ENCODE measurements at places on chromosomes 3 and 15.
A peak's percentile ranks its signal among the peaks of the same experiment; 100 is the strongest.

- no peak for DNase-seq
Observed at GRCh38 chr3:136957751-136958288, at the start of gene IL20RB. TSS of gene IL20RB (plus strand) at chr3:136957983. CDS start at chr3:136958114, 131 bp downstream.

- no peak for DNase-seq
Observed at GRCh38 chr3:2454865-2455264, 356.2 kb downstream of the CNTN4 start.

GRCh38 chr3:29932696-29933325, 651.9 kb downstream of the RBMS3 start:
- no peak for DNase-seq

DNA sequence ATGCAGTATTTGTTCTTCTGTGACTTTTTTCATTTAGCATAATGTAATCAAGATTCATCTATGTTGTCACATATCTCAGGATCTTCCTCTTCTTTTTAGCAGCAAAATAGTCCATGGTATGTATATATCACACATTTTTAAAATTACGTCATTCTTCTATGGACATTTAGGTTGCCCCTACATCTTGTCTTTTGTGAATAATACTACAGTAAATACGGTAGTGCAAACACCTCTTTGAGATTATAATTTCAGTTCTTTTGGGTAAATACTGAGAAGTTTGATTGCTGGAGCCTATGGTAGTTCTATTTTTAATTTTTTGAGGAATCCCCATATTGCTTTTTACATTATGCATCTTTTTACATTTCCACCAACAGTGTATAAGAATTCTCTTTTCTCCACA, 1174.9 kb downstream of the NSUN3 start:
- no peak for DNase-seq

DNA sequence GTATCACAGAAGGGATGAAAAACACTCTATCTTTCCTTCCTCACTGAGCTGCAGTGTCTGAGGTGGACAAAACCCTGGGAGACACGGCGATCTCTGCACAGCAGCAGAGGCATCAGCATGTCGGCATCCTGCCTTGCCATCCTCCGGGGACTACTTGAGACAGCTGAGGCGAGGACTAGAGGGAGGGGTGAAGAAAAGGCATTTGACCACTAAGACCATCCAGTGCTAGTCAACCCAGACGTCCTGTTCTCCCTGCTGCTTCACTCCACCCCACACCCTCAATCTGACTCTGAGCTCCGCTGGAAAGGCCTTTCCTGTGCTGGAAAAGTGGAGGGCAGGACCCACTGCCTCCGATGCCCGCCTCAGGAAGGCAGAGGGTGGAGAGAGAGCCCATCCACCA, 67.3 kb downstream of the VGLL4 start:
- DNase-seq: no peak

DNA sequence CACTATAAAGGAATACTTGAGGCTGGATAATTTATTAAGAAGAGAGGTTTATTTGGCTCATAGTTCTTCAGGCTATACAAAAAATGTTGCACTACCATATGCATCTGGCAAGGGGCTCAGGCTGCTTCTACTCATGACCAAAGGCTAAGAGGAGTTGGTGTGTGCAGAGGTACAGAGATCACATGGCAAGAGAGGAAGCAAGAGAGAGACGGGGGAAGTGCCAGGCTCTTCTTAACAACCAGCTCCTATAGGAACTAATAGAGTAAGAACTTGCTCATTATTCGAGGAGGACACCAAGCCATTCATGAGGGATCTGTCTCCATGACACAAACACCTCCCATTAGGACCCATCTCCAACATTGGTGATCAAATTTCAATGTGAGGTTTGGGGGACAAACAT, 6.0 kb upstream of the FNDC3B start:
- no peak for DNase-seq

- no peak for DNase-seq
Observed at GRCh38 chr3:109927161-109927560, 589.8 kb upstream of the DPPA4 start.

GRCh38 chr3:98788651-98789050, 25.5 kb downstream of the ST3GAL6 start:
- no peak for DNase-seq

DNA sequence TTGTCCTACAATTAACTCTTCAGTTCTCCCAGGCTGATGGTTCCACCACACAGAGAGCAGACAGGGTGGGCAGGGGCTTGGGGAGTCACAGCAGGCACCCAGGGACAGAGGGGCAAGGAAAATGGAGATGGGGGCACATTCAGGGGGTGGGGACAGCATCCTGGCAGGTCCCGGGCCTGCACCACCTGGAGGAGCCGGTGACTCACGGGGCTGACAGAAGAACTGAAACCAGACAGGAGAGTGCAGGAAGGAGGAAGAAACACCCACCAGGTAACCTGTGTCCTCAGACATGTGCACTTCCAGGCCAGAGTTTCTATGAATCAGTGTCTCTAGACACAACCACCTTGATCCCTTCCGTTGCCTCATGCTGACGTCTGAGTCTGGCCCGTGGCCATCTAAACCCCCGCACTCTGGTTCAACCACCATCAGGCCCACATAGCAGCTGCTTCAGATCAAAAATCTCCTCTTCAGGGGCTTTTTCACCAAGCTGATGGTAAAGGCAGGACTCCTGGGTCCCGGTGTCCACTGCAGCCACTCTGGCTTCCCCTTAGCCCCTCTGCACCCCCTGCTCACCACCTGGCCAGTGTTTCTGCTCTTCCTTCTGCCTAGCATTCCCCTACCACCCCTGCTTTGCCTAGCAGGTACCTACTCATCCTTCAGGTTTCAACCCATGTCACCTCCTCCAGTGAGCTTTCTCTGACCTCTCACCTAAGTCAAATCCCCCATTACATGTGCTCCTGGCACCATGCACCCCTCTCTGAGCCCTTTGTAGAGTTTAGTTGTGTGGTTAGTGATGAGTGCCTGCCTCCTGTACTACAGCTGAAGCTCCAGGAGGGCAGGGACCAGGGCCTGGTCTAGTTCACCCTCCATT, 16.5 kb upstream of the CYP11A1 start:
- DNase-seq: peak; percentile 55

GRCh38 chr3:28244491-28244890, 3.1 kb downstream of the CMC1 start:
- no peak for DNase-seq

DNA sequence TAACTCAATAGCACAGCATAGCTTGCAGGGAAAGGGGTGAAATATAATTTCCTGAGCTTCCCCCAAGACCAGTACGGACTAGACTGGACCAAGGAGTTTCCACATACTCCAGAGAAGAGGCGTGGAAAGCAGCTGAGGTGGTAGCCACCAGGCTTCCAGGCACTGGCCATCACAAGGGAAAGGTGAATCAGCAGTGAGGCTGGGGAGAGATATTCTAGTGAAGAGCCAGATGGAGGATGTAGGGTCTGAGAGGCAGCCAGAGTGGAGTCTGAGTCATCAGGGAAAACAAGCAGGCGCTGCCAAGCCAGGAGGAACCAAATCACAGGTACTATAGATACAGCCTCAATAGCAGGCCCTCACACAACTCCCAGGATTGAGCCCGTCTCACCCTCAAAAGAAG, 9.6 kb upstream of the RASA2 start:
- no peak for DNase-seq

GRCh38 chr3:119596398-119596797, 1.3 kb upstream of the PLA1A start:
- no peak for DNase-seq

DNA sequence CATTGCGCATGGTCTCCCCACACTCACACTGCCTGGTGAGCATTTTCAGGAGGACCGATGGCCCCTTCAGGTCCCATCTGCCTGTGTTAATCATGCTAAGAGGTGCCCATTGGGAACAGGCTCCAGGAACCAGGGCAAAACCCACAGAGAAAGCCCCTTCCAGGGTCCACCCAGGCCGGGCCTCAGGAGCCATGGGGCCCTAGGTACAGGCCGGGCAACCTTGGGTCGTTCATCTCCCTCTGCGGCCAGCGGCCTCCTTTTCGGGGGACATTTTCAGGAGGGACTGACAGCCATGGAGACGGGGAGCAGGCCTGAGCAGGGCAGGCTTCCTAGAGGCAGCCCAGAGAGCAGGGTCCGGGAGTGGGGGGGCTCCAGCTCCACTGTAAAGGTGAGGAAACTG, 68.0 kb upstream of the TAMM41 start:
- no peak for DNase-seq

GRCh38 chr3:60009931-60010478, 960.2 kb upstream of the CFAP20DC start:
- no peak for DNase-seq

DNA sequence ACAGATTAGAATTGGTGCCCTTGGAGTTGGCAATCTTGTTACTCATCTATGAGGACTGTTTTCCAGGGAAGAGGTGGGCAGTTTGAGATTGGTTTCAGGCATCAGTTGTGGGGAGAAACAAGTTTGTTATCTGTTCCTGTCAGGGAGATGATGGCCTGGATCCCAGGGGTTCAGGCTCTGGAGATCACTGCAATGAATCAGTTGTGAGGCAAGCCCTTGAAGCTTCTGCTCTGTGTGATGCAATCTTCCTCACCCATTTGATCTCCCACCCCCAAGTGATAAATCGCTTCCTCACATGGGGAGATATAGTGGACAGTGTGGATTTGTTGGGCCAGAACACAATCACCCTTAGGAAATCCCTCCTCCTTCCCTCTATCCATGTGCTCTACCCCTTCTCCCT, 276.6 kb upstream of the LRTM1 start:
- no peak for DNase-seq

DNA sequence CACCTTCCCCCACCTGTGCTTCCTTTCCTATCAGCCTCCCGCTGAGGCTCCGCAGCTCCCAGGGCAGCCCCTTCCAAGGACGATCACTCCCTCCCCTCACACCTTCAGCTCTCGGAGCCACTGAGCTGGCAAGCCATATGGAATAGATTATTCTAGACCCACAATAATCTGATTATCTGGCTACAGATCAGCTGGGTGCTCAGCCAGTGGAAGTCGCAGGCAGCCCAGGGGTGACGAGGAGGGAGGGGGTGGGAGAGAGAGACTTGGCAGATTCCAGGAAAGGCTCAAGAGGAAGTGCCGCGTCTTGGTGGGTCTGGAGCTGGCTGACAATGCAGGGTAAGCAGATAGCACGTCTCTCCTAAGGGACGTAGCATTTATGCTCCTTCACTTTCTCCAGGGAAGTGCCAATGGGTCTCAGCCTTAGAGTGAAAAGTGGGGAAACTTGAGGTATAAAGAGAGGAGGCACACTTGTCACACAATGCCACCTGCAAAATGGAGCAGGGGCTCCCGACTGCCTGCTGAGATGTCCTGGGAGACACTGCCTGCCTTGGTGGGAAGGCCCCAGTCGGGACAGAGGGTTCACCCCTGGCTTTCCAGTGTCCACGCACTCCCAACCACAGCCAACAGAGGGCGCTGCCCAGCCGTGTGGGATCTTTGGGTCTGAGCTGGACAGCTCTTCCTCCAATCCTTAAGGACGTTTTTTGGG, 9.4 kb upstream of the MESP1 start:
- peak; percentile 63 for DNase-seq

DNA sequence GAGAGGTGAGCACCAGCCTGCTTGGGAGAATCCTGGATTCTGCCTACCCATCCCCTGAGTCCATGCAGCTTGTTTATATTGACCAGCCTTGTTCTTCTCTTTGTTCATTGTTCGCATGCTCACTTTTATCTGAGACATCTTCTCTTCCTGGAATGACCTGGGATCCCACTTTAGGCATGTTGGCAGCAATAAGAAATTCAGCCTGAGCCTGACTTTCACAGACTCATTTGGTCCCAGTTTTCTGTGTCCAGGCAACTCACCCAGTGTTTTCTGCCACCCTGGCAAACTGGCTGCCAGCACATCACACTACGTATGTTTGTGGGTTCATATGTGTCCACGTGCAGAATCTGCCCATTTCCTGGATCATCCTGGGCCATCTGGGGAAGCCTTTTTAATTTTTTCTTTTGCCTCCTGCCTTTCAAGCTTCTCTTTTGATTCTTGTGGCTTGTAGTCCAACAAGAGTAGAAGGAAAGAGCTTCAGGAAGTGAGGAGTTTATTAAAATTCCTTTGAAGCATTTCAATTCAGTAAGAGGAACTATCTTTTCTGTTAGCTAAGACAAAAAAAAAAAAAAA, 199.9 kb downstream of the FNDC3B start:
- DNase-seq: no peak

DNA sequence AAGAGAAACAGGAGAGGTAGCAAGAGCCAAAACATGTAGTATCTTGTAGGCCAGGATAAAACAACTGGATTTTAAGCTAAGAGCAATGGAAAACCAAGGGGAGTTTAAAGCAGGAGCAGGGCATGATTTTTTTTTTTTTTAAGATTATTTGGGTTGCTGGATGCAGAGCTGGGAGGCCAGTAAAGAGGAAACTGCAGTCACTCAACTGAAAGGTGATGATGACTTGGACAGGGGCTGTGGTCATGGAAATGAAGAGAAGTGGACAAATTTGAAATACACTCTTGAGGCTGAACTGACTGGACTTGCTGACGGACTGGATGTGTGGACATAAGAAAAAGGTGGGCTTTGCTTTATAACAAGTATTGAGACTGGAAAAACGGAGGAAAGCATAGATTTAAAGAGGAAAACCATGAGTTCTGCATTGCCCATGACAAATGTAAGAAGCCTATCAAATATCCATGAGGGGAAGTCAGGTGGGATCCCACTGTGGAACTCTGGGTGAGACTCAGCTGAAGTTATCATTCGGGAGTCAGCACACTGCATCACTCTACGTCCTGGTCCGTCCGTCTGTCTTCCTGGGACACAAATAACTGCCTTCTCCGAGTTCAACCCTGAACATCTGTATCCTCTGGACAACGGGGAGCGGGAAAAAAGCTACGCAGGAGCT, 688 bp downstream of the XPC start:
- DNase-seq: peak; percentile 23

GRCh38 chr3:45574067-45574494, 20.5 kb upstream of the LIMD1 start:
- DNase-seq: no peak

DNA sequence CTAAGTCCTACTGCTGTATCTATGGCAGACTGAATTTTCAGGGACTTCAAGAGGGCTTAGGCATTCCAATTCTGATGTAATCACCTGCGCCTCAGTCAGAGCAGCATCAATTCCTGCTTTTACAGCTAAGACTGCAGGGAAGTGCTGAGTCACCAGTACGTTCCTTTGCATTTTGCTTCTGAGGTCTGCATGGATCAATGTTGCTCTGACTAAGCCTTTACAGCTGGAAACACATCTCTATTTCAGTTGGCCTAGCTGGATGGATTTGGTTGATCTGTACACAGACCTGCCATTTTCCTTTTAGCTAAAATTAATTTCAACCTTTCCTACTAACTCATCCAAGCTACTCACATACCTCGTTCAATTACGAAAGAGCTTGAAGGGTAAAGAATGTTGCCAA, 51.3 kb downstream of the ETV5 start:
- no peak for DNase-seq

DNA sequence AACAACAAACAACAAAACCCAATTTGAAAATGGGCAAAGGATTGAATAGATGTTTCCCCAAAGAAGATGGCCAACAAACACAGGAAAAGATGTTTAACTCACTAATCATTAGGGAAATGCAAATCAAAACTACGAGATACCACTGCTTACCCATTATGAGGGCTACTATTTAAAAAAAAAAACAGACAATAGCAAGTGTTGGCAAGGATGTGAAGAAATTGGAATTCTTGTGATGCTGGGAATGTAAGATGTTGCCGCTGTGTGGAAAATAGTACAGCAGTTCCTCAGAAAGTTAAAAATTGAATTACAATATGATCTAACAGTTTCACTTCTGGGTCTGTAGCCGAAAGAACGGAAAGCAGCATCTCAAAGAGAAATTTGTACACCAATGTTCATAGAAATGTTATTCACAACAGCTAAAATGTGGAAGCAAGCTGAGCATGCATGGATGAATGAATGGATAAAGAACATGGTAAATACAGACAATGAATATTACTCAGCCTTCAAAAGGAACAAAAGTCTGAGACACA, 121.9 kb downstream of the CHSY1 start:
- DNase-seq: no peak

All from CD4-positive, alpha-beta T cell treated with Interleukin-21 for 1 hour (primary cell).